Dorsolateral prefrontal cortex (tissue), 122 donors: ENCODE measurements at places on chromosomes 2 and 18.

- no peak for DNase-seq
These were observed 465.5 kb downstream of the XIRP2 start for GRCh38 chr2:167353605-167354280.

DNA sequence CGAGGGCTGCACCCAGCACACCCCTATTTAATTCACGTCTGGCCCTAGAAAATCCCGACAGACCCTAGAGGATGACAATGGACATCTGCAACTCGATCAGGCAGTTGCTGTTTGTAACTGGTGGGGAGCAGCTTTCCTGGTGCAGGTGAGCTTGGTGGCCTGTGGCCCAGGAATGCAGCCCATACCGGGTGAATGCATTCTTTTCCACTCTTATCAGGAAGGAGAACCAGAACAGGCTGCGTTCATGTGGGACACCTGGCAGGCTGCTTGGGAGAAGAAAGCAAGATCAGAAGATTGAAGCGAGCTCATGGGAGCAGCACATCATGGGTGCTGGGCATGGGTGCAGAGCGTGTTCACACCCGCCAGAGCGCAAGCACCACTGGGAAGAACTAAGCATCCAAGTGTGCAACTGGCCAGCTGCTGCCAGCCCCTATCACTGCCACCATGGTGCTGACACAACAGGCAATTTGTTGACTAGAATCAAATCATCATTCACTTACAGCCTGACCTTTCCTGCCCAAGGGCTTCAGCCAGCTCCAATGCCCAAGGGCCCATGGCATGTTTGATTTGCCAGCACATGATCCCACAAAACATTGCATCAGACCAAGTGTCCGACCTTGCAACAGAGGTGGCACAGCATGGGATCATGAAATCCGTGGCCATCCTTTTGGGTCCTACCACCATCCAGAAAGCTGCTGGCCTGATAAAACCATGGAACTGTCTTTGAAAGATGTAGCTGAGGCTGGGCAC lies 241.7 kb upstream of the ID2 start:
- DNase-seq, result no peak

DNA sequence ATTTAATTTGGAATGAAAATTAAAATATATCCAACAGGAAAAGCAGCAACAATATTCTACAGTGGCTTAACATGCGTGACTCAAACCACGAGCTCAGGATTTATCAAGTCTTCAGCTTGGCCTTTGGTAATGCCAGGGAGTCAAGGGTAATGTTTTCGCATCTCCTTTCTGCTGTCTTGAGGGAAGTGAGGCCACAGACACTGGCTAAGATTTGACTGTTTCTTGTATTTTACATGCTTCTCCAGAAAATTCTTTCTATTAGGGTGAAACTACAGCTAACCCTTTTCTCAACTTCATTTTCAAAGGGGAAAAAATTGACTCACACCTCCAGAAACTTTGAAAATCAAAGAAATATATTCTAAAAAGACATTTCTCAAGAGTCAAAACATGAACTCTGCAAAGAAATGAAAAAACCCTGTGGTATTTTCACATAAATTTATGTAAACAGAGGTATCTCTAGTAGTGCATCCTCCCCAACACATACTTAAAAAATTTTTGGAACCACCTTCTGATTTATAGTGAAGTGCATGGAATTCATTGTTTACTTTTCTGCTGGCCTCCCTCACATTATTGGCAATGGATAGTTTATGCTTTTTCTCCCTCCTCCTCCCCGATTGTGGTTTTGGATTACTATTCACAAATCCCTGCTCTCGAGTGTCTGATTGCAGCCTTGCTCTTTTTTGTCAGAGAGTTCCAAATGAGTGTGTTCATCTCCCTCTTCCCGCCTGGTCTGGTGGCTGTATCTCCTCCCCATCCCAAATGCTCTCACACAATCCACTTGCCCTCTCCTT lies 48.7 kb downstream of the DPP4 start:
- DNase-seq, result no peak

GRCh38 chr18:51654488-51655326 lies 457.2 kb upstream of the MEX3C start:
- no peak for DNase-seq

DNA sequence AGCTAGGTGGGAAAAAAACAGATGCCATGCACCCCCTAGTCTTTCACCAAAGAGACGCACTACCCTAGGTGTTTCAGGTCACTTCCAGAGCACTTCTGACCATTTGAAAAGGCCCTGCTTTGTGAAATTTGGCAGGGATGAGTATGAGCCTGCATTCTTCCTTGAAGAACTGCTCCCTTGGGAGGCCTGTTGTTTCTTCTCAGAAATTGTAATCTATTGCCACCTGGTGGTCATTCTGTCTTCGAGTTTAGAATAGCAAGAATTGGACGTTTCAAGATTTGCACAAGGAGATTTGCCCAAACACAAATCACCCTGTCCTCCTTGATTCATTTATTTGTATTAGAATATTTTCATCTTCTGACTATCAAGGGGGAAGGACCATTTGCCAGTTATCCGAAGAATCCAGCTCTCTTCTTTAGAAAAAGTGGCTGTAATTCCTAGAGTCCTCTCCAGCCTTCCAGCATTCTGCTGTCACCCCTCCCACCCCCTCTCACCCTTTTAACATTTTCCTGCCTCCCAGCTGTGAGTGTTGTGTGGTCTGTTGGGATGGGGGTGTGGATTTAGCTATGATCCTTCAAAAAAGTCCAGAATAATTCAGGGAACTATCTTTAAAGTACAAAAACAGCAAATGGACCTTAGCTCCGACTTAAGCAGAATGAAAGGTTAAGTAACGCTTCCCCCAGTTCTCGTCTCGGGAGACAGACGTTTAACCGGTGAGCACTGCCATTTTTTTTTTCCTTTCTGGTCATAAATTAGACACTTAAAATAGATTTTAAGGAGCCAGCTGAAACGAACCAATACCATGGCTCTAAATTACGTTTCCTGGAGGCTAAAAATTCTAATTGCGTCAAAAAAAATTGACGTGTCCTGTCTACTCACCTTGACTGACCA lies 3.7 kb upstream of the GAD1 start:
- no peak for DNase-seq

DNA sequence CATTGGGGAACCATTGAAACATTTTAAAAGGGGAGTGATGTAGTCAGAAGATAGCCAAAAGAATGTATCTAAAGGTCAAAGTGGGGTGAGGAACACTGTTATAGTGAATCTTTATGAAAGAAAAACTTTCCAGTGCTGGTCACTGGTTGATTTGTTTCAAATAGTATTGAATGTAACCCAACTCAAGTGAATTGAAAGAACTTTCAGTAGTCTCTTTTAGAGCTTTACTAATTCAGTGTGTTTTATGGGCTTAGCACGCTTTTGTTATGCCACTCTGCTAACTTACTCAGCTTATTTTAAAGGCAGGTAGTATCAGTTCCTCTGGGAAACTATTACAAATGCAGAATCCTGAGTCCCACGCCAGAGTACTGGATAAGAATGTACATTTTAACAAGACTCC lies 57.3 kb downstream of the GTF2A1L start:
- DNase-seq, result no peak

DNA sequence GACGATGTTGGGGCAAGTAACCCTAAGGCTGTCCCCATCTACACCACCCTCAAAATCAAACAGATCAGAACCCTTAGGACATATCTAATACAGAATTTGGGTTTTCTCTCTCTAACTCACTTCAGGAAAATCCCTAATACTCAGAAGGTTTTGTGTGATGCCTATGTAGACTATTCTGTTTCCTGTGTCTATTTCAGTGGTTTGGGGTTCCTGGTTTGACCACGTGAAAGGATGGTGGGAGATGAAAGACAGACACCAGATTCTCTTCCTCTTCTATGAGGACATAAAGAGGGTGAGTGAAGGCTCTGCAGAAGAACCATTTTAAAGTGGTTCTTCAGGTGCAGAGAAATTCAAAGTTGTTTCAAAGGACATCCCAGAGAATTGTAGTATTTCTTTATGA lies 16.3 kb downstream of the SULT1C2 start:
- no peak for DNase-seq

- DNase-seq, result no peak
These were observed 6.1 kb upstream of the CCDC195 start for GRCh38 chr2:224722250-224722649.

- no peak for DNase-seq
These were observed 35.1 kb downstream of the HADHB start for GRCh38 chr2:26279886-26280285.

- no peak for DNase-seq
These were observed 1103.3 kb upstream of the NRXN1 start for GRCh38 chr2:52135235-52135634.

DNA sequence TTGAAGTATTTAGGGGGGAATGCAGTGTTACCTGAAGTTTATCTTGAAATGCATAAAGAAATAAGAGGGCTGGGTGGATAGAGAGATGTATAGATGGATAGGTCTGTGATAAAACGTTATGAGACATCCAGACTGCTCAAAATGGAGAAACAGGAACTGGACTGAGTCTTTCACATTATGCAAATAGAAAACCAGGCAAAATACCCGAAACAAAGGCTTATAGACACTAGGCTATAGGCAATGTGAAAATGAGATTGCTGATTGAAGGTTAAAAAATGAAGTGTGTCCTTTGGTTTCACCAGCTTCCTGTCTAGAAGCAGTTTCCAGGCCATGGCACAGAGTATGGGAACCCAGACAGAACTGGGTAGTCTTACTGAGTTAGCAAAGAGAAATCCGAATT lies 24.9 kb upstream of the SLC3A1 start:
- no peak for DNase-seq

- no peak for DNase-seq
These were observed 108.9 kb downstream of the CD226 start for GRCh38 chr18:69838620-69839411.

GRCh38 chr18:13223311-13224143 lies 5.0 kb downstream of the LDLRAD4 start:
- no peak for DNase-seq

- no peak for DNase-seq
These were observed 29.1 kb downstream of the ID2 start for GRCh38 chr2:8710951-8711350.

- no peak for DNase-seq
These were observed 1.7 kb downstream of the MAPRE3 start for GRCh38 chr2:26971911-26972786.

- DNase-seq, result no peak
These were observed 28.6 kb upstream of the VWA3B start for GRCh38 chr2:98058191-98058975.

DNA sequence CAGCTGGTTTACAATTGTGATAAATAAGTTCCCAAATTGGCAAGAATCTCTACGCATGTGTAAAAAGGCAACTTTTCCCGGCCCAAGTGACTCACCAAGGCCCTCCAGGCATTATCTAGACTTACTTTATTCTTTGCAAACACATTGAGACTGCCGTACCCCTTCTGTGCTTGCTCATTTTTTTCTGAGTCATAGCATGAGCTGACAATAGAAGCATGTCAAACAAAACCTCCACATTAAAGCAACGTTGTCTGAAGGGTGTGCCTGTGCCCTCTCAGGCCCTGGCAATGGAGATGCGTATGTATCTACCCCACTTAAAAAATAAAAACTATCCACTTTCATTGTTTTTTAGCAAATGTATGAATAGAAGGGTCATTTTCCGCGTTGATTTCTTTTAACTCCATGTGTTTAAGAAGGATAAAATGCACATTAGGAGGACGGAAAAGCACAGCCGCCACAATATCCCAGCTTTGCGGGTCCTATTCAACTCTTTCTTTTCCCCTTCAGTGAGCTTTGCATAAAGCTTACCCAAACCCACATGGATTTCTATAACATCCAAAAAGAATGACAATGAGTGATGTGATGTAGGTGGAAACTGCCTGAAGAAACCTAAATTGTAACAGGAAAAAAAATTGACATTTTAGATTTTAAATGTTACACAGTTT lies 298.2 kb downstream of the CDCA7 start:
- DNase-seq, result no peak

DNA sequence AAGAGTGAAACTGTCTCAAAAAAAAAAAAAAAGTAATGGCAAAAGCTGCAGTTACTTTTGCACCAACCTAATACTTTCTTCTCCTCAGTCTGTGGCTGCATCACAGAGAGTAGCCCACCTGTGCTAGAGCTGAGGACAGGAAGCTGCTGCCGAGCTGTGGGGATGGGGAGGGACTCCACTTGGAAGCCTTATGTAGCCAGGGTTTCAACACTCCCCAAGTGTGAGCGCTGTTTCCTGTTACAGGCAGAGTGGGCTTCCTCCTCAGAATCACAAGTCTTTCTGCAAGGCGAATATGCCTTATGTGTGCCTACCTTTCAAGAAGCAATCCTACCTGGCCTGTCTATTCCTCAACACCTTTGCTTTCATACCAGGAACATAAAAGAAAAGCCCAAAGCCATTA lies 36.3 kb upstream of the CYP27C1 start:
- no peak for DNase-seq

- DNase-seq, result no peak
These were observed 627.0 kb downstream of the CNTNAP5 start for GRCh38 chr2:124652099-124652498.

DNA sequence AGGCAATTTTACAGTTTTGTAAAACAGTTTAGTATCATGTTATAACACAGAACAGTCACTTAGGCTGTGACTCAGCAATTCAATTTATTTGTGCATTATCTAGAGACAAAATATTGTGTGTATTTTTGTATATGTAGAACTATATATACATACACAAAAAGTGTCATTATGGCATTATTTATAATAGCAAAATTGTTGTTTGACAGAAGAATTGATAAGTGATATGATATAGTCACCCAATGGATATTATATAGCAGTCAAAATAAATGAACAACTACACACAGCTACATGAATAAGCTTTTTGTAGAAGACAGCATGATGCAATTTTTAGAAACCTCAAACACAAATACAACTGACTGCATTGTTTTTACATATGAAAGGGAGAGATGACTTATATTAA lies 334.0 kb downstream of the TRIB2 start:
- DNase-seq, result no peak

- no peak for DNase-seq
These were observed 213.3 kb upstream of the MMADHC start for GRCh38 chr2:149800624-149801542.

DNA sequence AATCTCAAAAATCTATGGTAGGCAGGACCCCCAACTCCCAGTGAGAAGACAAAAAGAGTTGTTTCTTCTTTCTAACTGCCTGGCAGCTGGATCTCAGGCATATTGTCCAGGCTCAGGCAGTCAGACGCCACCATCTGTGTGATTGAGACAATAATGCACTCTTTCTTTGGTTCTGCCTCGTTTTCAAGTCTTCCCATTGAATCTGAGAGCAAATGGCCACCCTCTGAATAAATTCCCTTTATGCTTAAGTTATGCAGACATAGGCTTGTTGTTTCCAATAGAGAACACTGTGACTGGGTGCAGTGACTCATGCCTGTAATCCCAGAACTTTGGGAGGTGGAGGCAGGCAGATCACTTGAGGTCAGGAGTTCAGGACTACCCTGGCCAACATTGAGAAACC lies 15.3 kb upstream of the CD207 start:
- no peak for DNase-seq

DNA sequence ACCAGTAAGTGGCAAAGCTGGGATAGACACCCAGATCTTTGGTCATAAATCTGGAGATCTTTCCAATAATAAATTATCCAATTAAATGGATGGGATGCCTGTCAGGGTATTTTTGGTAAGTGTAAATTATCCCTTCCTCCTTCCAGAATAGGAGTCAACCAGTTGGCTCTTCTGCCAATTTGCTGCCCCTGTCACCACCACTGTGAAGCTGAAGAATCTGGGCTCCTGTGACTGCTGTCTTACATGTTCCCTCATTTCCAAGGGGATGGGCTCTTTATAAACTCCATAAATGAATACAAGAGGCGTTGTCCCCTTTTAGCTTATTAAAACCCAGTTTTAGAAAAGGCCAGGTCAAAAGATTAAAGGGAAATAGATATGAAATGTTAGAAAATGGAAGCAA lies 17.8 kb upstream of the BMP10 start:
- DNase-seq, result no peak
